ENCODE measurements at places on chromosomes 1 and 21. TPM values are rescaled to one million over a fixed set of nuclear protein-coding genes. Genes with fewer than 3 reads are reported as not detected.

GRCh38 chr21:32212116-32212515 is 66.7 kb downstream of the MIS18A start:
- DNase-seq = no peak

DNA sequence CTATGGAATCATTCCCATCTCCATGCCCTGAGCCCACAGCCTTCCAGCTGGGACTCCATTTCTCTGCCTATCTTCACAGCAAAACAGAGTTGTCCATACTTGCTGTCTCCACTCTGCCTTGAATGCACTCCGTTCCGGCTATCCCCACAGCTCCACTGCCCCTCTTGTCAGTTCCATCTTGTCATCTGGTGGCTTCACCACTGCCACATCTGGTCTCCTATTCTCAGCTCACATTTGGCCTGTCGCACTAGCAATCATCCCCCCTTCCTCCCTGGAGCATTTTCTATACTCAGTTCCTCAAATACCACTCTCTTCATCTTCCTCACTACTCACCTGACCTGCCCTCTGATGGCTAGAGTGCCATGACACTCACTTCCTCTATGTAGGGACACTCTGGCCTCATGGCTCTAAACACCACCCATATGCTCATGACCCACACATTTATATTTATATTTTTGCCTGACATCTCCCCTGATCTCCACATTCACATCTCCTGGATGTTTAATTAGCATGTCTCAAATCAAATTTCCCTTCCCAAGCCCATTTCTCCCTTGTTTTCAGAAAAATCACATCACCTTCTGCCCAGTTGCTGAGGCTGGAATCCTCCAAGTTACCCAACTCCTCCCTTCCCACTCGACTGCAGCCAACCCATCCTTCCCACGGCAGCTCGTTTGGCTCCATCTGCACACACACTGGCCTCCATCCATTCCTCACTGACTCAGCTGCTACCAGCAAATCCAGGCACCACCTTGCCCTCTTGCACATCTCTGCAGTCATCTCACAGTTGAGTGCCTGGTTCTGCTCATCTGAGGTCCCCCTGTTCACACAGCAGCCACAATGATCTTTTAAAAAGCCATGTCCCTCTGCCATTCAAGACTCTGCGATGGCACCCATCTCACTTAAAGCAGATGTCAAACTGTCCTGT is 6.1 kb downstream of the ZNF692 start:
- no peak for DNase-seq

GRCh38 chr1:6513320-6513801 is 21.9 kb upstream of the PLEKHG5 start:
- DNase-seq = no peak

DNA sequence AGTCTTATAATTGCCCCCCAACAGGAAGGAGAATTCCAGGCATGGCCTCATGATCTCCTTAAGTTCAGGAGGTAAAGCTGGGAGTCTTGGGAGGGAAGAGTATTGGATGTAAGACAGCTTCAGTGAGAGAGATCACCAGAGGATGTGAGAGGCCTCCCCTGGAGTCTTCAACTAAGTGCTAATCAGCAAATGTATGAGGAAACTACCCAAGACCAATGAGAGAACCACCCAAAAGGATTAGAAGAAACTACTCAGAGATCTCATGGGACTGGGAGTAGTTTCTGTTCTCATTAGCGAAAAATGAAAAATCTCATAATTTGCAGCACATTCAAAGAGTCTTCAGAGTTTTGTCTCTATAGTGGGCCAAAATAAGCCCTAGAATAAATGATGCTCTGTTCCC is 36.6 kb upstream of the WNT2B start:
- no peak for DNase-seq

GRCh38 chr1:31127266-31127665 is 61.7 kb upstream of the PUM1 start:
- peak; percentile 27 for DNase-seq

GRCh38 chr21:32189688-32190483 is 89.0 kb downstream of the MIS18A start:
- DNase-seq = no peak

The SPRR3 gene
- total RNA-seq = 0.44 TPM

The KLHL12 gene
- 24.8 TPM for total RNA-seq

The WNT9A gene
- 0.53 TPM for total RNA-seq

DNA sequence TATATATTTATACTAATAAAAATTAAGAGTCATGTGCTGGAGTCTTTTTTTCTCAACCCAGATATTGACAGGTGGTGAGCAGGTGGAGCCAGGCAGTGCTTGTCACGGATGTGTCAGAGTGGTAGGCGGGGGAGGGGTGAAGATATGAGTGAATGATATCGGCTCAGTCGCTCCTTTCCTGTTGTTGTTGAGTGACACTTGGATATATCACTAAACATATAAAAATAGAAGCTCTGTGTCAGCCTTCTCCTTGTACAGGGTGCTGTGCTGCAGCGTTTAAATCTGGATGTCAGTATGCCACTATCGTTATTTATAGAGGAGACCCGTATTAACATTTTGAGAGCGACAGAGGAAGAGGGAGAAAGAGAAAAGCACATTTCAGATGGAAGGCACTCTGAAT is 339.6 kb downstream of the NUF2 start:
- no peak for DNase-seq

The INAVA gene
- 21.3 TPM for total RNA-seq

The SH2D5 gene
- 157 TPM for total RNA-seq

The CHRNB2 gene
- 0.07 TPM for total RNA-seq

GRCh38 chr1:39908534-39908933 is 6.8 kb upstream of the MYCL start:
- no peak for DNase-seq

The GSTM5 gene
- total RNA-seq = not detected

DNA sequence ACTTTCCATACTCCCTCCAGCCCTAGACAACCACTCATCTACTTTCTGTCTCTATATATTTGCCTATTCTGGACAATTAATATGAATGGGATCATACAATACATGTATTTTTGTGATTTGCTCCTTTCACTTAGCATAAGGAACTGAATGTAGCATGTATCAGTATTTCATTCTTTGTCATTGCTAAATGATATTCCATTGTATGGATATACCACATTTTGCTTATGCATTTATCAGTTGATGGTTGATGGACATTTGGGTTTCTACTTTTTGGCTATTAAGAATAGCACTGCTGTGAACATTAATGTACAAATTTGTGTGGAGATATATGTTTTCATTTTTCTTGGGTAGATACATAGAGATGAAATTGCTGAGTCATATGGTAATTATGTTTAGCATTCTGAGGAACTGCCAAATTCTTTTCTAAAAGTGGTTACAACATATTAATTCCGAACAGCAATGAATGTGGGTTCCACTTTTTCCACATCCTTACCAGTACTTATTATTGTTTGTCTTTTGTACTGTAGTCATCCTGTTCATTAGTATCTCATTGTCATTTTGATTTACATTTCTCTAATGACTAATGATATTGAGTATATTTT is 121.0 kb downstream of the LRRC40 start:
- DNase-seq = peak; percentile 25

DNA sequence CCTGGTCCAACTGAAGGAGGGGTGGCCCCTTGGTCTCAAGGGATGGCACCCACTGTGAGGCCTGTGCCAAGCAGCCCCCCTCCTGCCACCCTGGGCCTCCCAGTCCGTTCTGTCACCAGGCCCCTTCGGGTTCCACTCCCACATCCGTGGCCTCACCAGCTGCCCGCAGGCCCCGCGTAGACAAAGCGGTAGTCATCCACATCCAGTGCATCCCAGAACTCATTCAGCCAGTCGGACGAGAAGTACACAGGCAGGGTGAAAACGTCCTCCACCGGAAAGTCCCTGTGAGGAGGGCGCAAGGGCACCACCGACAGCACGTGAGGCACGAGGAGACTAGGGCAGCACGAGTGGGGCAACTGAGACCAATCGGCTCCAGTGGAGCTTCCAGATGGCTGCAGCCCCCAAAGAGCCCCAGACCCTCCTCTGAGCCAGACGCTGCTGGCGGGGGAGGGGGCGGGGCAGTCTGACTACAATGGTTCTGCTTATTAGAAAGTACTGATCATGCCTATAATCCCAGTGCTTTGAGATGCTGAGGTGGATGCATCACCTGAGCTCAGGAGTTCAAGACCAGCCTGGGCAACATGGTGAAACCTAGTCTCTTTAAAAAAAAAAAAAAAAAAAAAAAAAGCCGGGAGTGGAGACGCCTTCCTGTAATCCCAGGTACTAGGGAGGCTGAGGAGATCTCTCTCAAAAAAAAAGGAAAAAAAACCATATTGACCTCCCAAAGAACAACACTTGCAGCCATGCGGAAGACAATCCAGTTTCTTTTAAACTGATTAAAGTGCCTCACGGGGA is 1.2 kb downstream of the JMJD4 start:
- peak; percentile 42 for DNase-seq

DNA sequence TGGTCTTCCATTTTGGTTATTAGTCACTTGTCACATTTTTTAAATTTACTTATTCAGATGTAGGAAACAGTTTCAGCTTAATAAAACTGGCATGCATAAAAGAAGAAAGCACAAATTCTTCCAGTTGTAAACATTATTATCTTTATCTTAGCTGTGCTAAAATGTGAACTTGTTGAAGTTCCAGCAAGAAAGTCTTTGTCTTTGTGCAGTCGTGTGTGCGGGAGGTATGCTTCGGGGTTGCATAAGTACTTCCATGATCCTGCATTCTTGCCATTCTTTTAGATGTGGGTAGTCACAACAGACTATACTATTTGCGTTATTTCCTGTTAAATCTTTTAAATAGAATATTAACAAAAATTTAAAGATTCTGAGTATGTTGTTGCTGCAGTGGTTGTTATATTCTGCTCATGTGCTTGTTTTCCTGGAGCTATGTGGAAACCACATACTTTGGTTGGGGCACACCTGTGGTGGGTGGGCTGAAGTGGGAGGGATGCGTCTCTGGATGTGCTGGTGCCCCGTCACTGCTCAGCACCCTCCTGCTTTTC is 49.9 kb downstream of the CBS start:
- DNase-seq = no peak

The GDAP2 gene
- total RNA-seq = 16.8 TPM

The NFIA gene
- 16.8 TPM for total RNA-seq

DNA sequence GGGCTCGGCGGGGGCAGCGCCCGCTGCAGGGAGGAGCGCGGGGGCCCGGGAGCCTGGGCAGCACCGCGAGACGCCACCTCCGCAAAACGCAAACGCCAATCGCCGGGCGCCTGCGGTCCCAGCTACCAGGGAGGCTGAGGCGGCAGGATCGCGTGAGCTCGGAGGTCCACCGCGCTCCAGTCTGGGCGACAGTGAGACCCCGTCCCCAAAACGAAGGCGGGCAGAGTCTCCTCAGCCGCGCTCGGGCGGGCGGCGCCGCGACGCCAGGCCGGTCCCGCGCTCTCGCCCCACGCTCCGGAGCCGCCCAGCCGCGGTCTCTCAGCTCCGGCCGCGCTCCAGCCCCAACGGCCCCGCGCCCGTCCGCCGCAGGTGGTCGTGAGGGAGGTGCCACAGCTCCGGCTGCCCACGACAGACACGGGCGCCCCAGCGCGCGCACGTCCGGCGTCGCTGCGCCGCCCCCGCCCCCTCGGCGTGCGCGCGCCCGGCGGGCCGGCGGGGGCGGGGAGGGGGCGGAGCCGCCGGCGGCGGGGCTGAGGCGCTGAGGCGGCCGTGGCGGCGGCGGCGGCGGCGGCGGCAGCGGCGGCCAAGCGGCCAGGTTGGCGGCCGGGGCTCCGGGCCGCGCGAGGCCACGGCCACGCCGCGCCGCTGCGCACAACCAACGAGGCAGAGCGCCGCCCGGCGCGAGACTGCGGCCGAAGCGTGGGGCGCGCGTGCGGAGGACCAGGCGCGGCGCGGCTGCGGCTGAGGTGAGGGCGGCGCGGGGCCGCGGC is at the start of gene ADARB1:
Gene ADARB1, plus strand, starts transcription at position 533 of the 770 bp plus-strand sequence. CDS start 97,077 bp downstream, outside the sequence.
- peak; percentile 23 for DNase-seq
